ENCODE measurements at places on chromosomes 4 and X.
A peak's percentile ranks its signal among the peaks of the same experiment; 100 is the strongest.

DNA sequence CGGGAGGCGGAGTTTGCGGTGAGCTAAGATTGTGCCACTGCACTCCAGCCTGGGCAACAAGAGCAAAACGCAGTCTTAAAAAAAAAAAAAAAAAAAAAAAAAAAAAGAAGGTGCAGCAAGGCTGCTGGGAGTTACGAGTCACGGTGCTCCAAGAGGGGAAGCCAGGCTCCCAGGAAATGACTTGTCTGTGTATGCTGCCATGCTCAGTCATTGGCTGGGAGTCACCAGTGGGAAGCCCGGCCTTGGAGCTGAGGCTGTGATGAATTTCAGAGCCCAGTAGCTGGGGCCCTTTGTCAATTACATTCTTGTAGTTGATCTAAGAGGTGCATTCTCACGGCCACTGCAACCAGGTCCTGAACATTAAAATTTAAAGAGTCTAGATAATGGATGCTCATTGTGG lies 1105.1 kb upstream of the TENM3 start:
- no peak for DNase-seq

GRCh38 chrX:8847360-8847759 lies 46.2 kb upstream of the FAM9A start:
- DNase-seq: no peak

- no peak for DNase-seq
These were observed 163.8 kb downstream of the BANK1 start for GRCh38 chr4:101954351-101954750.

- no peak for DNase-seq
These were observed 173.6 kb upstream of the LNX1 start for GRCh38 chr4:53764761-53765490.

DNA sequence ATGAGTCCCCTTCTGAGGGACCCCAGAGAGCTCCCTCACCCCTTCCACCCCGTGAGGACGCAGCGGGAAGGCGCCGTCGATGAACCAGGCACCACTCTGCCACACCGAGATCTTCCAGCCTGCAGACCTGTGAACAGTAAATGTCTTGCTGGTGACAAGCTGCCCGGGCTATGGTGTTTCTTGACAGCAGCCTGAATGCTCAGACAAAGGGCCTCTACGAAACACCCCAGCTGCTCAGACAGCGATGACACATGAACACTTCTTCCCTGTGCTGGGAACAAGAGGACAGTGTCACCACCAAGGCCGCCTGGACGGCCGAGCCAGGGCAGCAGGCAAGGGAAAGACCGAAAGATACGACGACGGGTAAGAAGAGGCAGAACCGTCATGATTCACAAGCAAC lies 30.6 kb upstream of the GTPBP6 start:
- no peak for DNase-seq

DNA sequence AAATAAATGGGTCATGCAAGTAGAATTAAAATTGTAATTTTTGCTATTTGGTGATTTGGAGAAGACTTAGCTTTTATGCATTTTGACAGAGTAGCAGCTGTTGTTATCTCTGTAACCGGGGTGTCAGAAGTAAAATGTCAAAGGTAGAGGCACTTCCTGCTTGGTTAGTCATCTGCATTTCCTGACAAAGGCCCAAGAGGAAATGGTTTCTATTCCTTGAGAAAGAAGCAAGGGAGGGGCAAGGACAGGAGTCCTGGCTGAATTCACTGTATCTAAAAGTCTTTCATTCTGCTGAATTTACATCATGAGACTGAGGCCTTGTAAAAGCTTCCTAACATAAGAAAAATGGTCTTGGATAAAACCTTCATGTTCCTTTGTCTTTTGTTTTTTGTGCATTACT lies 550.9 kb upstream of the BOD1L1 start:
- peak; percentile 3 for DNase-seq

DNA sequence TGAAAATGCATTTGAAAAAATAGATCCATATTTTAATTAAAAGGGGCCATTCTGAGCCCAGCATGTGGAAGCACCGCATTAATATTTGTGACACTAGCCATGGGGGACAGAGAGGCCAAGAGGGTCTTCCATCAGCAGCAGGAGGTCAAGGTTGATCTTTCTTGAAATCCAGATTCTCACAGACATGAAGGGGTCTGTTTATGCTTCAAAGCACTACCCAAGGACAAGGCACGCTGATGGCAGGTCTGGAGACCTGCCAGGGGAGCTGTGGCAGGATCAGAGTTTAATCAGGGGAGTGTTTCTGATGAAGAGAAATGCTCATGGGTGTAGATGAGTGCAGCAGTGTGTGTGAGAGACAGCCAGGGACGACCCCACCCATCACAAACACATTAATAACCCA lies 243.3 kb downstream of the LDB2 start:
- no peak for DNase-seq

GRCh38 chrX:10278716-10279115 lies 121.9 kb downstream of the CLCN4 start:
- DNase-seq: no peak

DNA sequence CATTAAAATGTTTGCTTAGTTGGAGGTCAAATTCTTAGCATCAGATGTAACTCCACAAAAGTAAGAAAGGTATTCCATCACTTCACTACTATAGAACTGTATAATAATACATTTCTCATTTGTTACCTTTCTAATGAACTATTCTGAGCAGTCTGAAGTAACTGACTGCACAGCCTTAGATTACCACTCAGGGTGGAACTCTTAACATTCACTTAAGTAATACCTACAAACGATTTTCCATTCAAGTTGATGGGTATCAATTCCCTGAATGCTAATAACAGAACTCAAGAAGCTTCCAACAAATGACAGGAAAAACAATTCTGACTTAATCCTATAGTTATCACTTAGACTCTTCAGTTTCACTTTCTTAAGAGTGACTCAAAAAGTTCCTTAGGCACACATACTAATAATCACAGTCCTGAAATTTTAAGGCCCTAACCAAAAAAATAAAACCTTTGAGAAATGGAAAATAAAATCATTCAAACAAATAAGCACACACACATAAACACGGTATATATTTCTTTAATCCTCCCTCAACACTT lies 20.9 kb downstream of the HNRNPD start:
- DNase-seq: no peak

GRCh38 chr4:21596521-21596920 lies 352.1 kb downstream of the KCNIP4 start:
- DNase-seq: no peak

DNA sequence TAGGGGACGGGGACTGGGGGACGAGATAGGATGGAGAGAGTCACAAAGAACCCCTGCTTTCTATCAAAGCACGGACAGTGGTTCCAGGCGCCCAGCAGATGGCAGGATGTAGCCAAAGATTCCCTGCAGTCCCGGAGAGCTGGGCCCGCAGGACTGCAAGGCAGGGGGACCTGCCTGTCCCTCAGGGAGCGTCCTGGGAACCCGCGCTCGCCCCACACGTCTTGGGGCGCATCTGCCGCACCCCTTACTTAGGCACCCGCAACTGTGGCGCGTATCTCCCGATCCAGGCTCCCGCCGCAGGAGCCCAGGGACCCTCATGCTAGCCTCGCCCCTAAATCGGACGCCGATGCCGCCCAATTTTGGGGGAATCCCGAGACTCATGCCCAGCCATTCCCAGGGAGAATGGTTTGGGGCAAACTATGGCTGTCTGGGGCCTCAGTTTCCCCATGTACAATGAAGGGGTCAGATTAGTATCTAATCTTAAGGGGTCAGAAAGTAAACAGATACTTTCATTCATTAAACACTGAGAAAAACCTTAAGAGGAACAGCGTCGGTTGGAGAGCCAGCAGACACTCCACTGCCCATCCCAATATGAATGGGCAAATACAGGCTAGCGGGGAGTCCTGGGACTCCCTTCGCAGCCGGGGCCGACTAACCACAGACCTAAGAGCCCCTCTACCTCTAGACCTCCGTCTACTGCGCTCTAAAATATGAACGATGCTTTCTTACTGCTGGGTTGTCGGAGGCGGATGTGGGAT lies 581 bp upstream of the STK32B start:
- no peak for DNase-seq

- no peak for DNase-seq
These were observed 239.6 kb upstream of the TRAM1L1 start for GRCh38 chr4:117324851-117325491.

GRCh38 chrX:118562582-118563164 lies 67.1 kb downstream of the DOCK11 start:
- no peak for DNase-seq

GRCh38 chrX:72054779-72055489 lies 76.8 kb downstream of the RTL5 start:
- DNase-seq: no peak

DNA sequence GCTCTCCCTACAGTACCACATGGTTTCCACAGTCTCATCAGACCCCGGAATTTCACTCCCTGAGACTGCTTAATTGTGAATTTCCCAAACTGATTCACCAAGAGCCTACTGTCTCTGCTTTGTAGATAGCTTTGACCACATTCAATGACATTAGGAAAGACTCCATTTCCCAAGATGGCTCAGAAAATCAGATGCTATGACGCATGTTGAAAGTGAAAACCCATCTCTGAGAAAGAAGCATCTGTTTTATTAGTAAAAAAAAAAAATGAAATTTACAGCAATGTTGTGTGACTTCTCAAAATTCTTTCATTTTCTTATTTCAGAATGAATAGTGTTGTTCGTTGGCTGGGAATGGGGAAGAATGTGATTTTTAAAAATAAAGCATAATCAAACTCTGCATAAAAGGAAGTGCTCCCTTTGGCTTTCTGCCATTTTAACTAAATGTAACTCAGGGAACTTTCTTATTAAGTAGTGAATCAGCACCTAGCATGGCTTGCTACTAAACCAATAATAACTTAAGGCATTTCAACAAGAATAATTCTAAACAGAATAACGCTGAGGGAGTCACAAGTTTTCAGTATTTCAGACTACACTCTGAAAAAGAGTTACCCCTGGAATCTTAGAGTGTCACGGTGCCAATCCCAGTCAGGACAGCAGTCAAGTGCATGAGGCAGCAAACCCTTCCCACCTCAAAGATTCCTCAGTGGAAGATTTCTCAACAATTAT lies 97.4 kb upstream of the MYOZ2 start:
- no peak for DNase-seq

GRCh38 chr4:139808808-139809756 lies 143.5 kb downstream of the MGST2 start:
- no peak for DNase-seq

DNA sequence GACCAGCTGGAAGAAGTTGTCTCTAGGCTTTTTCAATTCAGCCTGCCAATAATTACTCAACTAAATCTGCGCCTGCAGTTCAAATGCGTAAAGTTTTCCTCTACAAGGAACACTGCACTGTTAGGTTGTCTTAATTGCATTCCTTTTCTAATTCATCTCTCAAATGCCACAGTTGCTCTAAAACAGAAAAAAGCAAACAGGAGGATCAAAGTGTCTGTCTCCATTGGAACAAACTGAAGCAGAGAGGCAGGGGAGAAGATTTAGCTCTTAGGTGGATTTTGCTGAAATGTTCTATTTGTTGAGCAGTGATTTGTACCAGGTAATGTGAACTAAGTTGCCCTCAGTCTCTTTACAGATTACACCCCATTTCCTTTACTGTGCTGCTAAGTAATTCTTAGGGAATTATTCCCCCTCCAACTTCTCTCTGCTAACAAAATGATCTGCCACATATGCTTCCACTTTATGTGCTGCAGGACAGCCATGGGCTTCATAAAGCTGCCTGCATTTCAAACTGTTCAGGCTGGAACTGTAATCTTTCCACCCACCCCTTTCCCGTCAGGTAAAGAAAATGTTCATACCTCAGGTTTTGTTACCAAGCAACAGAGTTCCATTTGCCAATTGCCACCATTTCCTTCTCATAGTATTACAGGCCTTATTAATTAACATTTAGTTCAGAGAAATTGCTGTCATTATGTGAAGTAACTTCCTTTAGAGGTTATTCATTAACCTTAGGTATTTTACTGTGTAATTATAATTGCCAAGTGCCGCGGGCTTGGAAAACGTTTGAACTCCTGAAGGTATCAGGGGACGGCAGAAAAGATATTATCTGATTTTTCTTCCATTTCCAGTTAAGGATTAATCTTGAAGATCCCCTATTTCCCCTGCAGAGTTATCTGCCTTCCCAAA lies 149.3 kb downstream of the SPRY1 start:
- DNase-seq: no peak

GRCh38 chr4:95248720-95249425 lies 299.9 kb downstream of the UNC5C start:
- no peak for DNase-seq

GRCh38 chr4:182521011-182521410 lies 277.8 kb downstream of the TENM3 start:
- no peak for DNase-seq

DNA sequence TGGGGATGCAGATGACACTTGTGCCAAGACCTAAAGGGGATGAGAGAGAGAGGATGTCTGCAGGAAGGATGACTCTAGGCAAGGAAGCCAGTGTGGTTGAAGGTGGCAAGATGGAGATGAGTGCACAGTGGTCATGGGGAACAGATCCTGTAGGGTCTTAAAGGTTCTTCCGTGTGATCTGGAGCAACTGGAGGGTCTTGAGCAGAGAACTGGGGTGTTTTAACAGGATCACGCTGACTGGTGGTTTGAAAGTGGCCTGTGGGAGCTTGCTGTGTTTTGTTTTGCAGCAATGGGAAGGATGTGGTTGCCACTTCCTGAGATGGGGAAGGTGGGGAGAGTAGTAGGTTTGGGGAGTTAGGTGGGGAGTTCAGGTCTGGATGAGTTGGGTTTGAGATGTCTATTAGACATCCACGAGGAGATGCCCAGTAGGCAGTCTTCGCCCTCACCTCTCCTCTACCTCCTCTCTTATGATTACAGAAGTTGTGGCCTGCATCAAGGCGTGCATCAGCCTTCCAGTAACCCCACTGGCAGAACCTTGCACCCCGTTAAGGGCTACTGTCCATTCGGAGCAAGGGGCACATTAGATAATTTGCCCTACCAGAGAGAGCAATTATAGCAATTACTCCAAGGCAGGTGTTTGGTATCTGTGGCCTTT lies 1.4 kb upstream of the STBD1 start:
- peak; percentile 28 for DNase-seq

- DNase-seq: peak; percentile 16
These were observed 98.1 kb downstream of the HNRNPD start for GRCh38 chr4:82275431-82276331.

GRCh38 chr4:149518471-149518870 lies 297.2 kb downstream of the IQCM start:
- no peak for DNase-seq

- no peak for DNase-seq
These were observed 142.7 kb upstream of the NALF2 start for GRCh38 chrX:69361311-69361845.

- no peak for DNase-seq
These were observed 155.9 kb upstream of the RASGEF1B start for GRCh38 chr4:81627590-81627989.

DNA sequence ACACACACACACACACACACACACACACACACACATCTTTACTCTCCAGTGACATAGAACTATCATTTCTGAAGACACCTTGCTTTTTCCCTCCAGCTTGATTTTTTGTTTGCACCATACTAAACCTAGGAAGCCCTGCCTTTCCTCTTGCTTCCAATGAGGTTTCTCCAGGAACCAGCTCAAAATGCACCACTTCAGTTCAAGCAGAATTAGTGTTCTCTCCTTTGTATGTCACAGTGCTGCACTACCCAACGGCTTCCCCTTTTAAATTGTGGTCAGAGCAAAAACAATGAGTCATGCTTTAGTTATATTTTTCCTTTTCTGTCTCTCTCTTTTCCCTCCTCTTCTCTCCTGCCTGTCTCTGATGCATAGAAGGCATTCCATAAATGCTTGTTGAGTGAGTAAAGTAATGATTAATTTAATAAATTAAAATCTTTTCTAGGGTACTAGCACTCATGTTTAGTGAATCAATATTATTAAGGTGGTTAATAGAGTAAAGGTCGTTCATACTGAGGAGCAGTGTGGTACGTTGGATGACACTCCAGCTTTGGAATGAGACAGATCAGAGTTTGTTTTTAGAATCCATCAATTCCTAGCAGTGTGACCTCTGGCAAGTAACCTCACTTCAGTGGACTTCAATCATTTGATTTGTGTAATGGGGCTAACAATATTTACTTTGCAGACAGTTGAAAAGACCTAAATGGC lies 5.9 kb downstream of the RTL3 start:
- DNase-seq: peak; percentile 5
